Fibroblast of lung (primary cell): ENCODE measurements at places on chromosomes 6 and 20. TPM values are rescaled to one million over a fixed set of nuclear protein-coding genes. Genes with fewer than 3 reads are reported as not detected.

Gene PRDM13
- not detected in 2 replicates for total RNA-seq

Gene C20orf202
- total RNA-seq, result under 0.01 TPM in 1 of 2 replicates, not detected in the other

Gene FAM83B
- total RNA-seq, result under 0.01 TPM in 2 replicates

Gene POLR1H
- total RNA-seq, result 42.1 and 46.1 TPM in 2 replicates

Gene TRIM15
- not detected in 2 replicates for total RNA-seq

Gene C6orf58
- total RNA-seq, result not detected in 2 replicates

Gene SUMO4
- 1.0 and 2.1 TPM in 2 replicates for total RNA-seq

Gene GJA10
- total RNA-seq, result not detected in 2 replicates
